Adrenal gland (tissue), 19 donors: ENCODE measurements at places on chromosomes 5 and 9. TPM values are rescaled to one million over a fixed set of nuclear protein-coding genes. Genes with fewer than 3 reads are reported as not detected.

The TMC1 gene
- polyA plus RNA-seq, result not detected

The KLF9 gene
- 34.1 TPM for polyA plus RNA-seq

The KCNIP1 gene
- 3.7 TPM for polyA plus RNA-seq

The FAXDC2 gene
- 21.7 TPM for polyA plus RNA-seq

The OR1J2 gene
- polyA plus RNA-seq, result not detected

The RASGRF2 gene
- polyA plus RNA-seq, result 2.5 TPM

The MCC gene
- 4.2 TPM for polyA plus RNA-seq

The SUSD3 gene
- polyA plus RNA-seq, result 1.7 TPM

The SLCO4C1 gene
- polyA plus RNA-seq, result 0.24 TPM

The CDKN2B gene
- 4.3 TPM for polyA plus RNA-seq

The LMX1B gene
- not detected for polyA plus RNA-seq
